ENCODE measurements at places on chromosomes 4 and X.
A peak's percentile ranks its signal among the peaks of the same experiment; 100 is the strongest.

GRCh38 chr4:71713611-71714203, 70.2 kb downstream of the GC start:
- peak; percentile 81 for DNase-seq

DNA sequence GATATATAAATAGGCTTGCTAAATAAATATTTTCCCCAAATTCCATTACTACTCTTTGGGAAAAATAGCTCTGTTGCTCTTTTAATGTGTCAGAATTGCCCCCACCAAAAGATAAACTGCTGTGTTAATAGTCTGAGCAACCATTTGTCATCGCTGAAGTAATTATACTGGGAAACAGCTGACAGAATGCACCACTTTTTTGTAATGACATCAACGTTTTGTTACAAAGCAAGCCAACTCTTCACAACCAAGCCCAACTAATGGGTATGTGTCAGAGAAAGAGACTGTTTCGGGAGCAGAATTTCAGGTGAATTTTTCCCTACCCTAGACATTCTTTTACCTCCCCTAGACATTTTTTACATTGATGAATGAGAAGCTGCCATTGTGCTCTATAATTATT, 405.0 kb upstream of the MAGEB18 start:
- DNase-seq: no peak

DNA sequence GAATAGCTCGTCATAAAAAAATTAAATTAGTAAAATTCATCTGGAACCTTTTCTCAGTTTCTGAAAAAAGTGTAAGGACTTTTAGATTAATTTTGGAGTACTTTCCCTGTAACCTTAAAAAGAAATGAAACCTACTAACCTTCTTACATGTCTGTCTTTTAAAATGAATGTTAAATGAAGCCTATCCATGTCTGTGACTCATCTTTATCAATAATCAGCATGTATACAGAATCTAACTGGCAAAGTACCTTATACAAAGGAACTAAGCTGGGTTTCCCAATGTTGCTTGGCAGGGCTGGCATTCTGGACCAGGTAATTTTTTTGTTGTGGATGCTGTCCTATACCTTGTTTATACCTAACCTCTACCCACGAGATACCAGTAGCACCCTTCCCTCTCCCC, 13.6 kb downstream of the FBXW7 start:
- DNase-seq: no peak

DNA sequence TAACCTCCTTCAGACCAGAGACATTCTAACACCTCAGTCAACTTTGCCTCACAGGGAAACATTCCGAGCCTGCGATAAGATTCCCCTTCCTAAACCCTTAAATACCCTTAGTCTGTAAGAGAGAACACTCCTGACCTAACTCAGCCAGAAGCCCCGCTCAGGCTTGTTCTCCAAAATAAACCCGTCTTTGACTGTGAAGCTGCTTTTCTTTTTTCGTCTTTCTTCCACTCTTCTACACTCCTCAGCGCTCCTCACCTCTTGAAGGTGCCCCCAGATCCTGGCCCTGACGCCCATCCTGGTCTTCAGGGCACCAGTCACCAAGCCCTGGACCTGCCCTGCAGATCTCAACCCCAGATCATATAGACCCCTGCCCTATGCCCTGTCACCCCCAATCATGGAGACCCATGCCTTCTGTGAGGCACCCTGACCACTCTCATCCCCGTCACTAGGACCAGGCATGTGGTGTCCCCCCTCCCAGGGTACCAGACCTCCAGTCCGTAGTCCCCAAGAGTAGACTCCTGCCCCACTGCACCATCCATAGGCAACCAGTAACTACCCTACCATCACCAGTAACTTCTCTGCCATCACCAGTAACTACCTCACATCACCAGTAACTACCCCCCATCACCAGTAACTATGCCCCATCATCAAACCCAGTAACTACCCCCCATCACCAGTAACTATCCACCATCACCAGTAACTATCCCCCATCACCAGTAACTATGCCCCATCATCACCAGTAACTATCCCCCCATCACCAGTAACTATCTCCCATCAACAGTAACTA, 3.5 kb downstream of the ASMTL start:
- DNase-seq: no peak

- no peak for DNase-seq
Observed at GRCh38 chr4:8342651-8343261, 73.2 kb downstream of the HTRA3 start.

GRCh38 chr4:145929415-145930178, 9.0 kb downstream of the ZNF827 start:
- DNase-seq: no peak

GRCh38 chrX:107154787-107155620, 36.4 kb upstream of the RBM41 start:
- DNase-seq: peak; percentile 48

DNA sequence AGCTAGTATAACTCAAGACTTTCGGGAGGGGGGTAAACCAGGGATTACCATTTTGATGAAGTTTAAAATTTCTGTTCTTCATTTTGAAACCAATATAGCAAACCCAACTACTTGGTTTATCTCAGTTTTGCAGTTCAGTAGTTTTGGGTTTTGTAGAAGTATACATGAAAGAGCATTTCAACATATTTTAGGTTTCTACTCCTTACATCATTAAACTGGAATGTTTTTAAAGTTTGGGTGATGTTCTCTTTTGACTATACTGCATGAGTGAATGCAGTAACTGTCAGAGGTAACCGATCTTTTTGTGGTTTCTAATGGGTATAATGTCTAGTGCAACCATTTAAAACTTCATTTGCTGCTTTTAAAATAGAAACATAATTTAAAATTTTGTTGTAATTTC, 248.3 kb upstream of the MAD2L1 start:
- no peak for DNase-seq

DNA sequence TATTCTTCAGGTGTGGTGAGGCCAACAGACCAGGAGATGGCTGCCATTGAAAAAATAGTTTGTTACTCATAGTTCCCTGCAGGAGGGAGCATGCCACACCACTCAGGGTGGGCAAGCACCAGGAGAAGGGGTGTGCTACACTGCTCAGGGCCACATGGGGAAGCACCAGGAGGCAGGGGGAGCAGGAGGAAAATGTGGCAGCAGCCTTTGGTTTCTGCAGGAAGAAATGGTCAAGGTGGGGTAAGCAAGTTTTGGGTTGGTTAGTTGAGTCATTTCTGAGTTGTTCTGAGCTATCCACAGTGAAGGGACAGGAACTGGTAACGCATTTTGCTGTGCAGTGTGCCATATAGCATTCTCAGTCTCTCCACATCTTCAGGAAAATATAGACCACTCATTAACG, 23.8 kb downstream of the FGFBP1 start:
- no peak for DNase-seq

DNA sequence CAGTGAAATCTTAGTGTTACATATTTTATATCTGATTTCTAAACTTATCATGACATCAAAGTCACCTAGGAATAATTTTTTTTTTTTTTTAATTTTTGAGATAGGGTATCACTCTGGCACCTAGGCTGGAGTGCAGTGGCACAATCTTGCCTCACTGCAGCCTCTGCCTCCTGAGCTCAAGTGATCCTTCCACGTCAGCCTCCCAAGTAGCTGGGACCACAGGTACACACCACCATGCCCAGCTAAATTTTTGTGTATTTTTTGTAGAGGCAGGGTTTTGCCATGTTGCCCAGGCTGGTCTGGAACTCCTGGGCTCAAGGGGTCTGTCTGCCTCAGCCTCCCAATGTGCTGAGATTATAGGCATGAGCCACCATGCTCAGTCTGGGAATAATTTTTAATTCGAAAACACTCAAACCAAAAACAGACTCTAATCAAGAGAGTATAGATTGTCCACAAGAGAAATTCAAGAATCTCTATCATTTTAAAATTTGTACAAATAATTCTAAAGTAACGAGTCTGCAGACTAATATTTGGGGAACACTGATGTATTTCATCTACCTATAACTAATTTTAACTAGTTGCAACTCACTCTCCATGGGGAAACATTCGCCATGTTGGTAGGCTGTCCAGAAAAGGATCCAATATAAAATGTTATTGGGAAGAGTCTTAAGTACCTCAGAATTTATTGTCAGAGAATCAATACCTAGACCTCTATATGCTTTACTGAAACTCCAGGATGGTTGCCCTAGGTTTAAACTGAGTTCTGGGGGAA, 3.4 kb downstream of the SLC7A11 start:
- DNase-seq: no peak

DNA sequence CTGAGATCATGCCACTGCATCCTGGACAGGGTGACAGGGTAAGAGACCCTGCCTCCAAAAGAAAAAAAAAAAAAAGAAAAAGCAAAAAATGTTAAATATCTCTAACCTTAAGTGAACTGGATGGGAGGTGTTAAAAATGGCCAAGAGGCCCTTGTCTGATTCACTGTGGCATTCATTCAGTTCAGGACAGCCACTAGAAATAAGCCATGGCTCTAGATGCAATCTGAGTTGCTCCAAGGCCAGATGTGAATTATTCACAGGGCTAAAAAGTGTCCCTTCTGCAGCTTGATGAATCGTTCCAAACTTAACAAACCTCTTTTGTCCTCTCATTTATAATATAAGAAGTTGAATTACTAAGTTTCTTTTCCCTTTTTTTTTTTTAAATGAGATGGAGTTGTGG, 63.7 kb upstream of the FBXW7 start:
- no peak for DNase-seq

GRCh38 chr4:4853371-4853823, 6.1 kb upstream of the MSX1 start:
- no peak for DNase-seq

GRCh38 chr4:24551492-24552289, 32.7 kb downstream of the DHX15 start:
- peak; percentile 75 for DNase-seq

- peak; percentile 17 for DNase-seq
Observed at GRCh38 chrX:97021680-97022079, 138.0 kb downstream of the RPA4 start.

DNA sequence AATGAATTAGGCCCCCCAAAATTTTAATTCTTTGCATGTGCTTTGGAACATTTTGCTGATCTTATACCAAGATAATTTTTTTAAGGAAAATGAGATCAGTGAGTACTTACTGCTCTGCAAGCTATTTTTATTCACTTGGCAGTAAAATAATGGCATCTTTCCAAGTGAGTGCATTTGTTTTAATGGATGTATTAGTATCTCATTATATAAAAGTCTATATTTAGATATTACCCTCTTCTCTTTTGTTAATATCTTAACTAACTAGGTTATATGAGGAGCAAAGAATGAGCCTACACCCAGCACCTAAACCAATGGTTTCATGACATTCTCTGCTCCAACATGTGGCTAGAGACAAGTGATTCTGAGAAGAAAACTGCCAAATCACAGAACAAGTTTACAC, 21.1 kb upstream of the ARAF start:
- peak; percentile 52 for DNase-seq

DNA sequence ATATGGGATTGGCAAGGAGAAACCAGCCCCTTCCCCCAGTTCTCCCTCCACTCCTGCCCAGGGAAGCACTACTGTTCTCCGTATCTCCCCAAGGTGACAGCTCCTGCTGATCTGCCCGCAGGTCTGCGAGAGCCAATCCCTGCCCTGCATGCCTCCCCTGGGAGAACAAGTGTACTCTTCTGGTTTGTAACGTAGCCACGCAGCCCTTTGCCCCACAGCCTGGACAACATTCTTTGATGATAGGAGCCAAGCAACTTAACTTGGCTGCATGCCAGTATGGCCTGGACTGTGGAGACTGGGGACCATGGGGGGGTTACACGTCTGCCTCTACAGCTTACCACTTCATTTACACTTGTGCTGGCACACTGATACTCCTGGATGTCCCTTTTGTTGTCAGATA, 2.0 kb downstream of the STBD1 start:
- DNase-seq: no peak

- DNase-seq: peak; percentile 99
Observed at GRCh38 chr4:123785538-123785937, 388.9 kb downstream of the SPRY1 start.

GRCh38 chr4:8321220-8321619, 51.7 kb downstream of the HTRA3 start:
- no peak for DNase-seq

DNA sequence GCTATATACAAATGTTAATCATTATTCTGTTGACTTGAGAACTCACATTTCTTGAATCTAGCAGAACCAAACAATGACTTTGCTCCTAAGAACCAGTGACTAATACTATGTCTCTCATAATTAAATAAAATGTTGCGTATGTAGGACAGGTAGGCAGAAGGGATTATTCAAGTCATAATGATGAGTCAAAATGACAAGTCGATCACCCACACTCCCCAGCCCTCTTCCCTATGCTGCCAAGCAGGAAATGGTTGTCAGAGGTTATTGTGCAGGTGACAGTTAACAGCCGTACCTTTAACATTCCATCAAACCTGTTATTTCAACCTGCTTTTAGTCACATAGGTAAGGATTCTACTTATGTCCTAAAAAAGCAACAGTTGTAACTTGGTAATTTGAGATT, 22.0 kb upstream of the STK26 start:
- no peak for DNase-seq

GRCh38 chr4:185566425-185566824, 31.1 kb upstream of the PDLIM3 start:
- no peak for DNase-seq

- DNase-seq: peak; percentile 66
Observed at GRCh38 chr4:20248155-20248558, 3.5 kb upstream of the SLIT2 start.

GRCh38 chr4:110096405-110096804, 102.0 kb downstream of the ELOVL6 start:
- DNase-seq: no peak

DNA sequence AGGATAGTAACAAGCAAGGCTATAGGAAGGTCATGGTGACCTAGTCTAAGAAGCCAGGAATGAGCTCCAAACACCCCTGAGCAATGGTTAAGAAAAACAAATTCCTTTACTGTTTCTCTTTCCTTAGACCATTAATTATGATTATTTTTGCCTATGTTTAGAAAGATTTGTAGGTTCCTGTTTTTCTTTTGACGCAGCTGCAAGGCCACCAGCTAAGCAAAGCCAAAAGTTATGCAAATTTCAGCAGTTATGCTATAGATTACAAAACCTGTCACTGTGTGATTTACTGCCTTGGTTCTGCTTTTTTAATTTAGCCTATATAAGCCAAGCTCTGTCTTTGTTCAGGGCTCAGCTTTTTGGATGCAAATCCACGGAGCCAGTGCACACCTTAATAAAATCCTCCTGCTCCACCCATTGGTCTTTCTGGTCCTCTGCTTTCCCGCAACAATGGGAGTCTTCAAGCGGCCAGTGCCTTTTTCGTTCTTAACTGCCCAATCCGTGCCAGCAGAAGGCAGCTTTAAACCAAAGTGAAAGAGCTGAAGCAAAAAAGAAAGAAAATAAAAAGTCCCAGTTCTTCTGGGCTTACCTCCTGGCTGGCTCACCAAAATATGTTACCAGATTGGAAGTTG, 1.4 kb upstream of the CEP135 start:
- peak; percentile 6 for DNase-seq

DNA sequence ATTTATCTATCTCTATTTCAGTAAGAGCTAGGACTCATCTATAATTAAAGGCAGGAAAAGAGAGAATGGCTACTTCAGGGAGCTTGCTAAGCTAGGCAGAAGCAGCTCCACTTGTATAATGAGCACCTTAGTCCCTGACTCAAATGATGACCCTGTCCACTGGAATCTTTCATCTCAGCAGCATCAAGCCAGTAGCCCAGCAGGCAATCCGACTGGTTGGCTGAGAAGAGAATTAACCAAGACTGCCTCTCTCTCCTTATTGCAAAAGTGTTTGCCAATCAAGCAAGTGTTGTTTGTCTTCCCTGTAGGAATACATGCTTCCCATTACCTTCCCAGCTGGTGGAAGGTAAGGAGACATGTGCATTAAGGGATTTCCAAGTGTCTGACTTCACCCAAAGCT, 3.9 kb upstream of the SPOCK3 start:
- no peak for DNase-seq

GRCh38 chr4:121900132-121900983, 30.1 kb upstream of the BBS7 start:
- peak; percentile 71 for DNase-seq

- no peak for DNase-seq
Observed at GRCh38 chrX:1190596-1191145, 21.8 kb downstream of the CRLF2 start.

Measured in fibroblast of lung (primary cell).